ENCODE measurements at places on chromosomes 16 and 17. TPM values are rescaled to one million over a fixed set of nuclear protein-coding genes. Genes with fewer than 3 reads are reported as not detected.

- no peak for DNase-seq
- no peak overlapping the region for H3K4me3 ChIP-seq
- H3K4me1 ChIP-seq, result no peaks in the 10 kb centered on the region
- peak overlapping the region; percentile 52 for H3K27ac ChIP-seq
- H3K27me3 ChIP-seq, result no peaks in the 10 kb centered on the region
- no peaks in the 10 kb centered on the region for H3K36me3 ChIP-seq
These were observed 584.7 kb downstream of the WWOX start for GRCh38 chr16:78684030-78684611.

- H3K27ac ChIP-seq, result peak overlapping the region; percentile 66
- peaks cover 37% of the 10 kb centered on the region for H3K36me3 ChIP-seq
- H3K4me1 ChIP-seq, result peaks cover 40% of the 10 kb centered on the region
- DNase-seq, result no peak
These were observed 47.0 kb downstream of the COTL1 start for GRCh38 chr16:84570739-84571403.

PRR11 gene
- 0.66 TPM for polyA plus RNA-seq

CHST4 gene
- polyA plus RNA-seq, result not detected

- no peak within 1 kb of the TSS for H3K27ac ChIP-seq
- DNase-seq, result no peak
- H3K36me3 ChIP-seq, result no peaks in the 10 kb centered on the region
- H3K4me1 ChIP-seq, result no peaks in the 10 kb centered on the region
- peaks cover 19% of the 10 kb centered on the region for H3K27me3 ChIP-seq
These were observed at the start of gene MMP2 for GRCh38 chr16:55478827-55479429. Gene MMP2, plus strand, starts transcription at chr16:55479198. Its CDS starts 282 bp downstream, at chr16:55479480.

C1QL1 gene
- not detected for polyA plus RNA-seq

- H3K27me3 ChIP-seq, result no peaks in the 10 kb centered on the region
- H3K36me3 ChIP-seq, result no peaks in the 10 kb centered on the region
- no peak overlapping the region for H3K4me3 ChIP-seq
- H3K4me1 ChIP-seq, result no peaks in the 10 kb centered on the region
- H3K27ac ChIP-seq, result no peak overlapping the region
These were observed 50.0 kb downstream of the RMI2 start for GRCh38 chr16:11395008-11395948.

GRCh38 chr16:743794-744500 is 3.1 kb upstream of the CIAO3 start:
- no peaks in the 10 kb centered on the region for H3K4me1 ChIP-seq
- no peak overlapping the region for H3K4me3 ChIP-seq
- H3K27me3 ChIP-seq, result no peaks in the 10 kb centered on the region

- H3K27me3 ChIP-seq, result no peaks in the 10 kb centered on the region
- H3K4me1 ChIP-seq, result peaks cover 10% of the 10 kb centered on the region
- H3K4me3 ChIP-seq, result no peak overlapping the region
- no peaks in the 10 kb centered on the region for H3K36me3 ChIP-seq
- no peak for DNase-seq
These were observed 41.8 kb upstream of the PEMT start for GRCh38 chr17:17633310-17633709.

DNA sequence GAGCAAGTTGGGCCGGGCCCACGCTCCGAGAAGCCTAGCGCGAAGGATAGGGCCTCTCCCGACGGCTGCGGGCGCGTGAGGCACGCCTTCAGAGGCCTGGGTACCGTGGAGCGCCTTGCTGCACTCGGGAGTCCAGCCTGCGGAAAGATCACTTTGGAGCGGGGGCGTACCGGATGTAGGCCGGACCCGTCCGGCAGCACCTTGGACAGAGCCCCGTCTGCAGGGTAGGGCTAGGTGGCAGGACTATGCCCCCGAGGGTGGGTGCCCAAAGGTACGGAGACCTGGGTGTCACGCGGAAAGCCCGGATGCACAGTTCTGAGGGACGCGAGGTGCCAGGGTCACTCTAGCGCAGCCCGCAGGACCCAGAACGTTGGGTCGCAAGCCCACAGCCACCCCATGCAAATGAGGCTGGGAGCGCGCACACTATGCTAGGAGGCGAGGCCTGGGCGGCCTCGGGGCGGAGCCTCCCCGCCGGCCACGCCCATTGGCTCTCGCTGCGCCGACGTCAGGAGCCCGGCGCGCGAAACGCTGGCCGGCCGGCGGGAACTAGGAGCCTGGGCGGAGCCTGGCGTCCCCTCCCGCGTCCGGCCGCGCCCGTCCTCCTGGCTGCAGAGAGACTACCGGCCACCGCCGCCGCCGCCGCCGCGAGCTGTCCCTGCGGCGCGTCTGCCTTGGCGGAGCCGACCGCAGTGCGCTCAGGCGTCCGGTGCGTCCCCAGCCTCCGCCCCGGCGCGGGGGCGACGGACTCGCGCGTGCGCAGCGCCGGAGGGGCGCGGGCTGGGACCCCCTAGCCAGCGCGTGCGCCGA is at the start of gene PAQR4:
Gene PAQR4, plus strand, starts transcription at position 611 of the 807 bp plus-strand sequence. CDS start 327 bp downstream, outside the sequence.
- peaks cover 44% of the 10 kb centered on the region for H3K27me3 ChIP-seq
- no peaks in the 10 kb centered on the region for H3K36me3 ChIP-seq
- peaks cover 32% of the 10 kb centered on the region for H3K4me1 ChIP-seq
- peak within 1 kb of the TSS; percentile 72 for H3K4me3 ChIP-seq

- H3K36me3 ChIP-seq, result no peaks in the 10 kb centered on the region
- H3K4me1 ChIP-seq, result no peaks in the 10 kb centered on the region
- H3K27me3 ChIP-seq, result peaks cover 34% of the 10 kb centered on the region
- DNase-seq, result no peak
These were observed 171.7 kb upstream of the ASIC2 start for GRCh38 chr17:33464669-33465280.

- H3K27me3 ChIP-seq, result peaks cover 3% of the 10 kb centered on the region
- H3K4me3 ChIP-seq, result no peak overlapping the region
- no peak for DNase-seq
- no peak overlapping the region for H3K27ac ChIP-seq
These were observed 360.7 kb downstream of the PMP22 start for GRCh38 chr17:14904386-14904785.

GRCh38 chr16:55207693-55208428 is 116.1 kb upstream of the IRX6 start:
- no peaks in the 10 kb centered on the region for H3K4me1 ChIP-seq
- no peaks in the 10 kb centered on the region for H3K36me3 ChIP-seq
- peaks cover 15% of the 10 kb centered on the region for H3K27me3 ChIP-seq

DNA sequence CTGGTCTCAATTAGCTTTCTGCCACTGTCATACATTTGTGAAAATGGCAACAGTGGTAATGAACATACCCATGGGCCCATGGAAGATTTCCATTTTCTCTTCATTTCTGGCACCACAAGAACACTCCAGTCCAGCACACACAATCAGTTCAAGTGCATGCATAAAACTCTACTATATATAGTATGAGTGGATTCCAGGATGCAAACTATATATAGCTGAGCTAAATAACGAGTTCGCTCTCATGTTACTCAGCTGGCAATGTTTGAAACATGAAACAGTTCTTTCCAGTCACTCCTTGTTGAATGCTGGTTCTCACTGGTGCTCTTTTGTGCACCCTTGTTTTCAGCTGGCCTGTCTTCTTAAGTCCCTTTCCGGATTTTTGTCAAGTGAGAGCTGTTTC is 75.2 kb upstream of the DHX40 start:
- H3K36me3 ChIP-seq, result no peaks in the 10 kb centered on the region
- H3K4me3 ChIP-seq, result no peak overlapping the region
- H3K27ac ChIP-seq, result no peak overlapping the region
- H3K27me3 ChIP-seq, result peaks cover 6% of the 10 kb centered on the region

FBXO39 gene
- 0.15 TPM for polyA plus RNA-seq

RNF157 gene
- polyA plus RNA-seq, result 29.4 TPM

USH1G gene
- polyA plus RNA-seq, result not detected

- H3K4me3 ChIP-seq, result no peak overlapping the region
- H3K27me3 ChIP-seq, result no peaks in the 10 kb centered on the region
- DNase-seq, result no peak
- no peak overlapping the region for H3K27ac ChIP-seq
- H3K4me1 ChIP-seq, result peaks cover 30% of the 10 kb centered on the region
- peaks cover 58% of the 10 kb centered on the region for H3K36me3 ChIP-seq
These were observed 21.2 kb downstream of the SPHK1 start for GRCh38 chr17:76405607-76405966.

GNG13 gene
- not detected for polyA plus RNA-seq

- H3K27ac ChIP-seq, result no peak overlapping the region
- no peaks in the 10 kb centered on the region for H3K27me3 ChIP-seq
- no peak for DNase-seq
These were observed 50.1 kb upstream of the ADCY7 start for GRCh38 chr16:50216231-50216630.

GRCh38 chr17:7042501-7043181 is 1.3 kb downstream of the SLC16A11 start:
- H3K36me3 ChIP-seq, result no peaks in the 10 kb centered on the region
- H3K27me3 ChIP-seq, result no peaks in the 10 kb centered on the region
- peak overlapping the region; percentile 96 for H3K27ac ChIP-seq
- DNase-seq, result peak; percentile 64

GRCh38 chr17:40260528-40260927 is 27.2 kb upstream of the CDC6 start:
- H3K36me3 ChIP-seq, result peaks cover 76% of the 10 kb centered on the region
- H3K27me3 ChIP-seq, result no peaks in the 10 kb centered on the region
- no peak overlapping the region for H3K4me3 ChIP-seq
- no peak for DNase-seq

DNA sequence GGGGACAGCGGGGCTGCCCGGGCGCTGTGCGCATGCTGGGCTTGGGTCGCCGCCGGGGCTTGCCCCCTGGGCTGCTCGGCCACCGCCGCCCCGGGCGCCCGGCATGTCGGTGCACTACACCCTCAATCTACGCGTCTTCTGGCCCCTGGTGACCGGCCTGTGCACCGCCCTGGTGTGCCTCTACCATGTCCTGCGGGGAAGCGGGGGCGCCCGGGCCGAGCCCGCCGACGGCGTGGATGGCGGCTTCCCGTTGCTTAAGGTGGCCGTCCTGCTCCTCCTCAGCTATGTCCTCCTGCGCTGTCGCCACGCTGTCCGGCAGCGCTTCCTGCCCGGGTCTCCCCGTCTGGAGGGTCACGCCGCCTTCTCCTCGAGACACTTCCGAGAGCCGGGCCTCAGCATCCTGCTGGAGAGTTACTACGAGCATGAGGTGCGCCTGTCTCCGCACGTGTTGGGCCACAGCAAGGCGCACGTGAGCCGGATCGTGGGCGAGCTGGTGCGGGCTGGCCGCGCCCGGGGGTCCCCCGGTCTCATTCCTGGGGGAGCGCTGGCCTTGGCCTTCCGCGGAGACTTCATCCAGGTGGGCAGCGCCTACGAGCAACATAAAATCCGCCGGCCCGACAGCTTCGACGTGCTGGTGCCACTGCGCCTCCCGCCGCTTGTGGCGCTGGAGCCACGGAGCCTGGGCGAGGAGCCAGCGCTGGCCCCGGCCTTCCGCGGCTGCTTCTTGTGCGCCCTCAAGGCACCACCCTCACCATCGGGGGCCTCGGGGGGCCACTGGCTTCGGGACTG is 789 bp downstream of the ITPRIPL2 start:
- no peaks in the 10 kb centered on the region for H3K36me3 ChIP-seq
- peaks cover 42% of the 10 kb centered on the region for H3K27me3 ChIP-seq
- H3K4me3 ChIP-seq, result no peak overlapping the region
- no peak overlapping the region for H3K27ac ChIP-seq
- DNase-seq, result no peak

Data from naive thymus-derived CD8-positive, alpha-beta T cell (primary cell).